ENCODE measurements at places on chromosomes 1 and 21.

GRCh38 chr1:11299225-11299574 is 26.2 kb downstream of the UBIAD1 start:
- DNase-seq, result no peak

- no peak for DNase-seq
These were observed 156.8 kb downstream of the LEPR start for GRCh38 chr1:65577278-65577677.

- no peak for DNase-seq
These were observed 24.6 kb upstream of the SPAG17 start for GRCh38 chr1:118209648-118210047.

- no peak for DNase-seq
These were observed at the start of gene SNX7 for GRCh38 chr1:98661544-98662355. Gene SNX7, plus strand, starts transcription at chr1:98661721. Its CDS starts 11 bp downstream, at chr1:98661732.

DNA sequence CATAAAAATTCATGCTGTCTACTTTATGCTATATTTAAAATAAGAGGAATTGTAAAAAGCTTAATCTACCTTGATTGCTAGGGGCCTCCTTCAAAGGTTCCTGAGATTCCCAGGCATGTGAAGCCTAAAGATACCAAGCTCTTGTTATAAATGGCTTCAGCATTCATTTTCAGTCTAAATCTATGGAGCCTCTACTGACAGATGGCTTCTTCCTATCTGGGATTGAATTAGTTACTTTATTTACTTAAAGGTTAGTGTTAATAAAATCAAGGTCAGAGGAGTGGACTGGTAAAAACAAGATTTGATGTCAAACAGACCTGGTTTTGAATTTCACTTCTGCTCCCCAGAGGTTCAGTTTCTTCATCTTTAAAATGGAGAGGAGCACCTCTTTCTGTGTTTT is 93.7 kb downstream of the TNNI3K start:
- DNase-seq, result no peak

- DNase-seq, result no peak
These were observed 241.6 kb downstream of the BACH1 start for GRCh38 chr21:29540289-29540688.

DNA sequence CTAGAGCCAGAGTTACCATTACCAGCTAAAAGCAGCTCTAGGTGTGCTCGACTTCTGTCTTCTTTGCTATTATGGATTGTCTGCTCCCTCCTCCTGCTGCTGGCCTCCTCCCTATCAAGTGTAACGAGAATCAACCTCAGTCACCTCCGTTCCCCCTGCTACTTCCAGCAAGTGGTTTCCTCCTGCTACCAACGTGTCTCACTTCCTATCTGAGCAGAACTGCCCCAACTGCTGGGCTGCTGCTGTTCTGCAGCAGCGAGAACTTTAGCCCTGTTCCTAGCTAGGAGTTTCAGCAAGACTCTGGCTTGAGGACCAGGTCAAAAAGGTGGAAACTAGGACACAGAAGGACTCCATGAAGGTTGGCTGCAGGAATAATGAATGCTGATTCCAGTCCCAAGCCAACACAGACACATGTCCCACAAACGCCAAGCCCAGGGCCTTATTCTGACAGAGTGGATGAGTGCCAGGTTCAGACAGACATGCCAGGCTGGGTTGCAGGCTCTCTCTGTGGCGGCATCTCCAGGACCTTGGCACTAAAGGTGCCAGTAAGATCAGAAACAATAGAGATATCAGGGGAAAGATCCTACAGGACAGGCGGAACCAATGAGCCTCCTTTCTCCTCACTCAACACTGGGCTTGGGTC is 46.9 kb downstream of the CD34 start:
- no peak for DNase-seq

DNA sequence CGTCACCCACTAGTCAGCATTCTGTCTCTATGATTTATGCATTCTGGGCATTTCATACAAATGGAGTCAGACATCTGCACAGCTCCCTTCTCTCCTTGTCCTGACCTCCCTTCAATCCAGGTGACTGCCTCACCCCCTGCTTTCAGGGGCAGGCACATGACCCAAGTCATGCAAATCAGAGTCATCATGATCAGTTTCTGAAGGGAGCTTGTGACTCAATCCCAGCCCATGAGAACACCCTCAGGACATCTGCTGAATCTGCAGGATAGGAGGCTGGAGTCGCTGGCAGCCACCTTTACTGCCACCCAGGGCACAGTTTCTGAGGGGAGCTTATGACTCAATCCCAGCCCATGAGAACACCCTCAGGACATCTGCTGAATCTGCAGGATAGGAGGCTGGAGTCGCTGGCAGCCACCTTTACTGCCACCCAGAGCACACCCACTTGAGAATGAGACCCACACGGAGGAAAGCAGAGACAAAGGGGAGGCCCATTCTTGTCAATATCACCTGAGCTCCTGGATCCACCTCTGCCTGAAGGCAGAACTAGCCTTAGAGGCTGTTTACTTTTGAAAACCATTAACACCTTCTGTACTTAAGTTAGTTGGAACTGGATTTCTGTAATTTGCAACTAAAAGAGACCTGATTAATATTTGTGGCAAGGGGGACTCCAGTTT is 62.3 kb upstream of the SLC25A33 start:
- no peak for DNase-seq

GRCh38 chr1:22788254-22788661 is 77.6 kb downstream of the EPHB2 start:
- no peak for DNase-seq

- DNase-seq, result no peak
These were observed 34.0 kb upstream of the CD1D start for GRCh38 chr1:158146739-158147138.

DNA sequence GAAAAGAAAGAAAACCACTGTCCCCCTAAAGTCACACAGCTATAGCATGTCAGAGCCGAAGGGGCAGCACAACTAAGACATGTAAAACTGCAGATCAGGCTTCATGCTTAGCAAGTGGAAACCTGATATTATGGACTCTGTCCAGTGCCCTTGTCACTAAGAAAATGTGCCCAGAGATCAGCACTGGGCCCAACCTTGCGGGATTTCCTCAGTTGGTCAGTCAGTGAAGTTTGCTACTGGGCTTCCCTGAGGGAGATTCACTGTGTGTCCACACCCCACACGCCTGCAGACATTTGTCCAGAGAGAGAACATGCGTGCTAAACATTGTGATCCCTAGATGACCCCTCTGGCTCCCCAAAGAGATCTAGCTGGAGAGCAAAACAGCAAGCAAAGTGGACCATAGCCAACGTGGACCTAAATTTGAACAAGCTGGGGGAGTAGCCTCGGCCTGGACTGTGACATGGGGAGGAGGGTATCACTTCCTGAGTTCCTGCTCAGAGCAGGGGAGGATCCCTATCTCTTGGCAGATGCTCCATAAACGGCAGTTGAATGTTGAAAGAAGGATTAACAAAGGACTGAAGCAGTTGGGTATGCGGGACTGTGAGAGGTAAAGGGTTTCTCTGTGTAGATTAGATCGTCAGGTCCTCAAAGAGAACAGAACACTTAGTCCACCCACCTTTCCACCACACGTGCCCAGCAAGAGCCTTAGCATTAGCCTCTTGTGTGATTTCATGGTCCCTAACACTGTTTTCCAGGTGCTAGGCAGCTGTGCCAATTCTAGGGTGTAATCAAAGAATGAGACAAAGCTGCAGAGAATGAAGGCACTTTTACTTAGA is 53.6 kb downstream of the GLUL start:
- no peak for DNase-seq

- no peak for DNase-seq
These were observed 25.3 kb downstream of the ACTA1 start for GRCh38 chr1:229408458-229409037.

DNA sequence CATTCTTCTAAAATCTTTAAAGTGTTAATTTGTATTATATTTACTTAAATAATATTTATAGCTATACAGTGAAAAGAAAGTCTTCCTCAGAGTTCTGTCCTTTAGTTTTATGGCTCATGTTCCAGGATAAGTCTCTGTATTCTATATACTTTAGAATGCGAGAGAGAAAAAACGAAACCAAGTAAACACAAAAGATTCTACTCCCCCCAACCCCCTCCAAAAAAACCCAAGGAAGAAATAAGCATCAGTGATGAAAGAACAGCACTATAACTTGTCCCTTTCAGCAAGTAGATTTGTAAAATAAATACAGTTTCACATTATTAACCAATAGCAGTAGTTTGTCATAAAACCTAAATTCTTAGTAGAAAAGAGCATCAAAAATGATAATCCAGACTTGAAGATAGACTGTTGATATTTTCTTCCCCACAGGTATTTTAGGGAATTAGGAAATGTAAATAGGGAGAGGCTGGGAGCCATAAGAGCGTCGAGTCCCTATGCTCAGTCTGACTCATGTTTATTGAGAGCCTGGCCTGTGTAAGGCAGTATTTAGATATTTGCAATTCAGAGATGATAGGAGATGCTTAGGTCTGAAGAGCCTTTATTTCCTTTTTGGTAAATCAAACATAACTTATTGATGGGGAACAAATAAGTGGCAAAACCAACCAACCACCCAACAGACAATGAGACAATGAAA is 35.5 kb downstream of the CDC14A start:
- DNase-seq, result no peak

DNA sequence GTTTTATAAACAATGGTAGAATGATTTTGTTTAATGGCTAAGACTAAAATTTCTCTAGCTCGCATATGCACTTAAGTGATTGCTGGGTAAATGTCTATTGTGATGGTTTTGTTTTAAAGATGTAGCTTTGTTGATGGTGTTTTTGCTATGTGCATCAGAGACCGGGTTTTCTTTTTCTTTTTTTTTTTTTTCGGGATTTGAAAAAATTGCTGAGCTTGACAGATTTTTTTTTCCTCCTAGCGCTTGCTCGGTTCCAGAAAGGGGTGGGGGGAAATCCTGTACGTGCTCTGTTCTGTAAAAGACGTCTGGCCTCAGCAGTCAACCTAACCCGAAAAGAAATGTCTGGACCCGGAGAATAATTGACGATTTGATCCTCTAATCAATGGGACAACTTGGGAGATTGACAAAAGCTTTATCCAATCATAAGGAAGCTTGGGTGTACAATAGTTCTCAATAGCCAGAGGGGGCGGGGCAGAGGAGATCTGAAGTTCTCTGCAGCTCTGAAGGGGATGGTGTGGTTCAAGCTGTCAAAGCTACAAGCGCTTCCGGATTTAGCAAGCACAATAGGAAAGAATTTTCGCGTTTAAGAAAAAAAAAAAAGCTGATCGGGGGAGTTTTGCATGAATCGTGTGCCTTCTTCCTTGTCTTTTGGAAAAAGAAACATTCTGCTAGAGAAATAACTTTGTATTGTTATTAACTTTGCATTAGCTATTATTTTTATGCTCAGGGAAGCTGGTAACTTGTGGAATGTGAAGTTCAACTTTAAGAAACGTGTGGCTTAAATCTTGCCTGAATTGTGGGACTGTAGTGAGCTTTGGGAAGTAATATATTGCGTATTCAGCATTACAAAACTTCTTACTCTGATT is 4.5 kb upstream of the NFIA start:
- DNase-seq, result peak; percentile 74

DNA sequence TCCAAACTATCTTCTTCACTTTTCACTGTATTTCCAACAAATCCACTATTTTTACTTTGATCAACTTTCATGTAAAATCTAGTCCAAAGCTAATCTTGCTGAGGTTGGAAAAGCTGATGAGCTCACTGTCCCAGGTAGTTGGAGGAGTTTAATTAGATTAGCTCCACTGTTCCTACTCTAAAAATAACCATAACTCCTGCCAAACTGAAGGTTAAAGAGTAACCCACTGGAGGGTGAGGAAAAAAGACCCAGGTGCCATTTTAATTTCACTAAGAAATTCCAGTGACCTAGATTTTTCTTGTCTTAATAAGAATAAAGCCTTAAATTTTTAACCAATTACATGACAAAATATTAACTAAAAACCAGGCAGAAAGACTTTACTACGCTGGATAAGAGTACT is 15.3 kb downstream of the DCAF8 start:
- DNase-seq, result no peak

- no peak for DNase-seq
These were observed 203.7 kb upstream of the C1orf87 start for GRCh38 chr1:60277269-60277668.

GRCh38 chr1:119960501-119960900 is 64.2 kb upstream of the ADAM30 start:
- DNase-seq, result no peak

- DNase-seq, result no peak
These were observed 15.9 kb downstream of the HSPA13 start for GRCh38 chr21:14366998-14367397.

DNA sequence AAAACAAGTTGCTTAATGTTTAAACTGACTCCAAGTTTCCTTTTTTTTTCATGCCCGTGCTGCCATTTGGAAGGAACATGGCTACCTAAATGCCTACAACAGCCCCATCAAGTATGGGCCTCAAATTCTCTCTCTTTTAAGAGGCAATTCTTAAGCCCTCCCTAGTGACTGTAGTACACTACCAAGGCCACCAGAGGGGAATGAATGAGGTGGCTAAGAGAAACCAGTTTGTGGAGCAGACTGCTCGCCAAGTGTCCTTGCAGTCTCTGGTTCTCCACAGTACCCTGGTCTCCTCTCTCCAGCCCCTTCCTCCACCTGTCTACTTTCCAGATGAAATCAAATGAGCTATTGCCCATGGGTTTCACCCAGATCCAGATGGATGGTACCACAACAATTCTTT is 1809.6 kb downstream of the BRINP3 start:
- DNase-seq, result no peak

DNA sequence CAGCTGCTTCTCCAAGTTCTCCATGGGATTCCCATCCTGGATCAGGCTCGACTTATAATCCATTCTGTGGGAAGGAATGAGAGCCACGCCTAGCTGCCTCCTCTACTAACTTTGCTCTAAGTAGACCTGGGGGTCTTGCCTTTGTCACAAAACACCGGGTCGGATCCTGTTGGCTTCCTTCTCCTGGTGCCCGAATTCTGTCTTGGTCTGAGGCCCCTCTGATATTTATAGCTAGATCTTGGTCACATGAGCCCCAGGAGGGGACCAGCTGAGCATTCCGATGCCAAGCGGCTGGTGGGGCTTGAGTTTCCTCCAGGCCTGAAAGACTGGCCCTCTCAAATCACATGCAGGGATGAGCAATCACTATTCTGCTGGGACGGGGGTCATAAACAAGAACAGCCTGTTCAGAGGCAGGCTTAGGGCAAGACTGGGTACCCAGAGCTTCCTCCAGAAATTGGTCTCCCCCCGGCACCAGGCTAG is at the start of gene TRIM63:
Gene TRIM63, minus strand, starts transcription at position 199 of the 480 bp plus-strand sequence. Its CDS starts 136 bp downstream, at position 63.
- DNase-seq, result no peak

DNA sequence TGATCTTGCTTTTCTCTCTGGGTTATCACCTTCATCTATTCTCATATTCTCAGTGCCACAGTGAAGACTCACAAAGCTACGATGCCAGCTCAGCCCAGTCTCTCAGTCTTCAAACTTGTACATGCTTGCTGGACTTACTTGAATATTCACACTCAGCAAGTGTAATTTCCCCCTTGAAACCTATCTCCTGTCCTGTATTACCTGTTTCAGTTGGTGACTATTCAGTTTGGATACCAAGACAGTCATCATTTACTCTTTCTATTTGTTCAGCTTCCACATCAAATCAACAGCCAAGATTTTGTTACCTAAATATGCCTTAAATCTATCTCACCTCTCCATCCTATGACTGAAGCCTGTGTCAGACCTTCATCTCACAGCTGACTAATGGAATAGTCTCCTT is 209.7 kb downstream of the LRRC7 start:
- no peak for DNase-seq
